ENCODE measurements at places on chromosomes 11 and 22.

DNA sequence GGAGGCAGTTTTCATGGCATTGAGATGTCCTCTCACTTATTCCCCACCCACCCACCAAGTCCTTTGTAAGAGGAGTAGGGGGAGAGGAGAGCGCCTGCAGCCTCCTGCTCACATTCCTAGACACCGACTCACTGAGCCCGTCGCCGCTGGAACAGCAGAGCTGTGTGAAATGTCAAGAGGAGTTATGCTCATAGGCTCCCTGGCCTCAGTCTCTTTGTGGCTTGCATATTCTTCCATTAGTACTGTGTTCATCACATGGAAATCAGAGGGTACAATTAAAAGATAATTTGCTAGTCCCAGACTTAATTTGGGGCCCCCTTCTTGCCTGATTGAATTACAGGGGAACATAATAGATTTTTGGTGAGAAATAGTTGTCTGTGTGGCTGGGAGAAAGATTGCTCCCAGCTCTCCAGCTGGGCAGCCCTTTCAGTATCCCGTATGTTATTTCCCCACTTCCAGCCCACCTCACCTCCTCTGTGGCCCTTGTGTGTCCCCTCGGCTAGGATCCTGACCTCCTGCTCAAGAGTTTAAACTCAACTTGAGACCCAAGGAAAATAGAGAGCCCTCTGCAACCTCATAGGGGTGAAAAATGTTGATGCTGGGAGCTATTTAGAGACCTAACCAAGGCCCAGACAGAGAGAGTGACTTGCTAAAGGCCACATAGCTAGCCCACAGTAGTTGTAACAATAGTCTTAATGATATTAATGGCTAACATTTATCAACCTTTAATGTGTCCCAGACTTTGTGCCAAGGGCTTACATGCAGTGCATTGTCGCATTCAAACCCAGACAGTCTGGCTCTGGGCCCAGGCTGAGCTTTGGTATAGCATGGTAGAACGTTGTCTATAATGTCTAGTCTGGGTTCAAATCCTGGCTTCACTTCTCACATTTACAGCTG lies 32.2 kb downstream of the LIMK2 start:
- no peak for DNase-seq

- DNase-seq = peak; percentile 46
These were observed 12.9 kb downstream of the CD59 start for GRCh38 chr11:33723238-33723881.

DNA sequence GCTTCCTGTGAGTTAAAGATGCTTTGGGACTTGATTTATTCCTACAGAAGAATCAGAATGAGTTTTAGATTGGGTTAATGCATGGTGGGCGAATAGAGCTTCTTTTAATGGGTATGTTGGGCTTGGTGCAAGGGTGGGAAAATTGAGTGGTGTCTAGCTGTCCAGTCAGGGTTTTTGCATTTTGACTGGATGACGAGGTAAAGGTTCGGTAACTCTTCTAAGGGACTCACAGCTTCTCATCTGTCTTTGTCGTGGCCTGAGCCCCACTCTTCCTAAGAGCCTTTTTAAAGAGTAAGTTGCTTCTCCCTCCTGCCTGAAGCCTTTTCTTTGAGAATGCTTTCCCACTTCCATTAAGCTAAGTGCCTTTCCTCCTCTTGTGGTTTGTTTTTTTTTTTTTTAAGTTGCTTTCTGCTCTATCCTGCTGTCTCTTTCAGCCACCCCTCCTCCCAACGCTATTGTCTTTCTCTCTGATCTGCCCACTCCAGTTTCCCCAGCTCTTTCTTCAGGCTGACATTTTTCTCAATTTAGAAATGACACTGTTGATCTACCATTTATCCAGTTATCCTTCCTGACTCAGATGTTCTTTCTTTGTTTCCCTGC lies 1.1 kb downstream of the DPF2 start:
- no peak for DNase-seq

GRCh38 chr11:76823481-76824028 lies 37.2 kb upstream of the ACER3 start:
- no peak for DNase-seq

DNA sequence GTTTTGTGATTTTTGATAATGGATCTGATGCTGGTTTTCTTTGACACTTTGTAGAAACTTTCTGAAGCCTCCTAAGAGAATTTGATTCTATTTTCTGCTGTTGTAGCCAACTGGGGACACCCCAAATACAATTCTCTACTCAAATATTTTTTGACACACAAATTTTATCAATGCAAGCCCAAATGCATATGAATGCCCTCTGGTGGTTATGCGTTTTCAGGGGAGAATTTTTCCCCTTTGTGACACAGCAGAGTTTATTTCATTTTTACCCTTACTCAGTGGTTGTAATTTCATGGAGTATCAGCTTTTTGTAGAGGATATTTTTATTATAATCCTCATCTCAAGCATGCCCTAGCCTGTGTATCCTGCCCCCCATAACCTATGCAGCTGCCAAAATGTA lies 44.7 kb upstream of the MTMR2 start:
- DNase-seq = no peak
